ENCODE measurements at places on chromosomes 2 and 18. TPM values are rescaled to one million over a fixed set of nuclear protein-coding genes. Genes with fewer than 3 reads are reported as not detected.

DNA sequence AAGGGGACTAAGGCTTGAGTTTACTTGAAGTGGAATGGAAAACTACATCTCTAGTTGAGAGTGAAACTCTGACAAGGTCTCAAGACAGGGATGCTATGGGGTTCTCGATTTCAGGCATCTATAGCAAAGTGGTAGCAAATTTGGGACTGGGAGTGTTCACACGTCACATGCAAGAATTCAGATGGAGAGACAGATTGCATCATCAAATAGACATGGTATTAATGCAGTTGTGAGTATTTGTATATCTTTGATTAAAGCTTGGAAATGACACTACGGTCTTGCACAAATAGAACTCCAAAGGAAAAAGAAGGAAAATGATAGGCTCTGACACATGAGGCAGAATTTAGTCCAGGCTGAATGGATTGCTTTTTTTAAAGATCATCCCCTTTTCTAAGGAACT lies 1061.6 kb upstream of the FANCL start:
- H3K4me1 ChIP-seq: no peaks in the 10 kb centered on the region
- DNase-seq: no peak
- no peaks in the 10 kb centered on the region for H3K36me3 ChIP-seq
- no peaks in the 10 kb centered on the region for H3K27me3 ChIP-seq
- no peak overlapping the region for H3K4me3 ChIP-seq

DNA sequence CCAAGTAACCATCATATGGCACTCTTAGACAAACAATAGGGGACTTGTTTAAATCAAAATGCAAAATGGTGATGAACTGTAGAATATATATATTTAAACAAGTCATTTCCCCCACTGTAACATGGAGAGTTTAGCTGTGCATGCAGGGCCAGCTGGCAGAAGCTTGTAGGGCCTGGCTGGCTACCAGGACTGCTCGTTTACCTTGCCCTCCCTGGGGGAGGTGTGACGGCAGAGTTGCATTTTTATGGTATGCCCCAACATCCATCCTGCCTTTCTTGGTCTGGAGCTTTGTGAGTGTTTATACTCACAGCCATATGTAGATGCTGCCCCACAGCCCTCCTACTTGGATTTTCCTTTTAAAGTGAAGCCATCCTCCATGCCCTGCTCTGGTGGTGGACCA lies 101.7 kb upstream of the ZFP36L2 start:
- DNase-seq: peak; percentile 34
- H3K4me1 ChIP-seq: no peaks in the 10 kb centered on the region
- H3K4me3 ChIP-seq: no peak overlapping the region
- H3K36me3 ChIP-seq: no peaks in the 10 kb centered on the region
- H3K27ac ChIP-seq: no peak overlapping the region

- no peak overlapping the region for H3K4me3 ChIP-seq
- no peaks in the 10 kb centered on the region for H3K4me1 ChIP-seq
- DNase-seq: peak; percentile 66
- no peak overlapping the region for H3K27ac ChIP-seq
- H3K27me3 ChIP-seq: no peaks in the 10 kb centered on the region
Measured at GRCh38 chr18:44393406-44393805, 287.3 kb upstream of the SETBP1 start.

GRCh38 chr2:232800166-232800565 lies 23.8 kb upstream of the KCNJ13 start:
- H3K4me1 ChIP-seq: no peaks in the 10 kb centered on the region
- H3K27me3 ChIP-seq: no peaks in the 10 kb centered on the region
- peaks cover 12% of the 10 kb centered on the region for H3K36me3 ChIP-seq
- no peak for DNase-seq

GRCh38 chr2:64989126-64989981 lies at the start of gene SLC1A4:
Gene SLC1A4 (plus strand): TSS chr2:64989399. CDS start chr2:64989644, 245 bp downstream.
- peak; percentile 91 for DNase-seq
- peak within 1 kb of the TSS; percentile 97 for H3K27ac ChIP-seq
- peak within 1 kb of the TSS; percentile 87 for H3K4me3 ChIP-seq
- H3K27me3 ChIP-seq: no peaks in the 10 kb centered on the region

DNA sequence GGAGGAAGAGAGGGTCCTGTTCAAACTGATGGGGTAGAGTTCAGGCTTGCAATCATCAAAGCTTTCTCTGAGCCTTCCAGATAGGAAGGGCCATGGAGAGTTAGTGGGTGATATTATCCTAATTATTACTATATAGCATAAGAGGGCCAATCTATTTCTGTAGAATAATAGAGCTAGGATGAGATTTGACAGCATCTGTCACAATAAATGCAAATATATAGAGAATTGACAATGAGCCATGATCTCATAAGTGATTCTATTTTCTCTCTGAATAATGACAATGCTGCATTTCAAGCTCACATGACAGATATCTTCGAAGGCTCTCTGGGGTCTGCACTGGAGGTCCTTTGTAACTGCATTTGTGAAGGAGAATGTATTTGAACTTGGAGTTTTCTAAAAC lies 521.9 kb upstream of the CELF4 start:
- no peaks in the 10 kb centered on the region for H3K36me3 ChIP-seq
- H3K4me3 ChIP-seq: no peak overlapping the region
- no peaks in the 10 kb centered on the region for H3K4me1 ChIP-seq
- no peak overlapping the region for H3K27ac ChIP-seq
- no peak for DNase-seq

- H3K27ac ChIP-seq: no peak overlapping the region
- no peaks in the 10 kb centered on the region for H3K27me3 ChIP-seq
- DNase-seq: no peak
- H3K4me1 ChIP-seq: no peaks in the 10 kb centered on the region
- no peak overlapping the region for H3K4me3 ChIP-seq
- peaks cover 93% of the 10 kb centered on the region for H3K36me3 ChIP-seq
Measured at GRCh38 chr2:3460831-3461800, 58.2 kb downstream of the ADI1 start.

- no peak for DNase-seq
- H3K36me3 ChIP-seq: no peaks in the 10 kb centered on the region
- no peak overlapping the region for H3K27ac ChIP-seq
Measured at GRCh38 chr18:34838669-34839068, 128.6 kb downstream of the DTNA start.

DNA sequence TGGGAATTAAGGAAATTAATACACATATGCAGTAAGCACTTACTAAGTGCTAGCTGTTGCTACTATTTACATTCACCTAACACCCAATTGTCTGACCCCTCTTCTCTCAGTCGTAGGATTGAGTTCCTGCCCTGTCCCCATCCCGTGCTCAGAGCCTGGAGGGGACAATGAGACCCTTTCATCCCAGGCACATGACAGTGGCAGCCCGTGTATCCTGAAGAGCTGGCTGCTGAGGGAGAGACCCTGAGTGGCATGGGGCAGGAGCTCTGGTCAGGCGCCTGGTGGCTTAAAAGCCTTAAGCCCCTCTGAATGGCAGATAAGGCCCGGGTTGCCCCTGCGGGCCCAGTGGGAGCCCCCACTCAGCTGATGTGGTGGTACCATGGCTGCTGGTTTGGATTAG lies 99.0 kb downstream of the DYSF start:
- DNase-seq: no peak
- H3K27ac ChIP-seq: no peak overlapping the region
- no peaks in the 10 kb centered on the region for H3K36me3 ChIP-seq
- H3K4me3 ChIP-seq: no peak overlapping the region

DNA sequence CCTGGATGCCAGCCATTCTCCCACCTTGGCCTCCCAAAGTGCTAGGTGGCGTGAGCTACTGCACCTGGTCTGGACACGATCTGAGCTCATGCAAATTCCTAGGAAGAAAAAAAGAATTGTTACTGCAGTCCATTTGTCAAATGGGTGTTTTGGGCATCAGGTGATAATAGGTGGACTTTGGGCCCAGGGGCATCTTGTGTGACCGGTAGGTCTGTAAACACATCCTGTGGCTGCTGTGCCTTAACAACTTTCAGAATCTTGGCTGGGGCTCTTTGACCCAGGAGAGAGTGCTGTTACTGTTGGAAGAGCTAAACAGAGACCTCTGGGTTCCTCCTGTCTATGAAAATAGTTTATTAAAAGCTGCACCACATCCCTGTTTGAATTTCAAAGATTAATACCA lies 34.9 kb upstream of the TFCP2L1 start:
- no peak overlapping the region for H3K27ac ChIP-seq
- DNase-seq: peak; percentile 32
- H3K27me3 ChIP-seq: peaks cover 3% of the 10 kb centered on the region
- no peaks in the 10 kb centered on the region for H3K4me1 ChIP-seq

GRCh38 chr2:188285774-188286173 lies 5.9 kb upstream of the GULP1 start:
- H3K4me3 ChIP-seq: no peak overlapping the region
- no peak for DNase-seq
- no peaks in the 10 kb centered on the region for H3K36me3 ChIP-seq
- H3K27ac ChIP-seq: peak overlapping the region; percentile 87
- H3K27me3 ChIP-seq: no peaks in the 10 kb centered on the region
- peaks cover 29% of the 10 kb centered on the region for H3K4me1 ChIP-seq

DNA sequence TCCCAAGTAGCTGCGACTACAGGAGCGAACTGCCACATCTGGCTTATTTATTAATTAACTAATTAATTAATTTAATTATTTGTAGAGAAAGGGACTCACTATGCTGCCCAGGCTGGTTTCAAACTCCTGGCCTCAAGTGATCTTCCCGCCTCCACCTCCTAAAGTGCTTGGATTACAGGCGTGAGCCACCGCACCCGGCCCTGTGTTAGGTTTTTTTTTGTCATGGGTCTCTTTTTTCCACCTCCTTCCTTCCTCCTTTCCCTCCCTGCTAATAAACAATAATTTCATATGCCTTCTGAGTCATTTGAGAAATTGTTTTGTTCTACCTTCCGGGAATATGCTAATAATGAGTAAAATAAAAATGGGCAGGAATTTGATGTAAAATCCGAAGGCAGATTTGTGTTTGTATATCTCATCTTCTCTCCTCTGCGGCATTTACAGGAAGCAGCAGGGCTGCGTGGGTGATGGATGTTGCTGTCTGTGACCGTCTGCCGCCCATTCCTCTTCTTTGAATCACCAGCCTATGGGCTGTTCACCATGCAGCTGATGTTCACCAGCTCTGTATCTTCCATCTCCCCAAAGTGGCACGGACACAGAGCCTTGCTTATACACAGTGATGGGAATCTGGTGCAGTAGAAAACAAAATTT lies 89.9 kb downstream of the ACSL3 start:
- H3K27me3 ChIP-seq: no peaks in the 10 kb centered on the region
- no peak overlapping the region for H3K27ac ChIP-seq
- no peaks in the 10 kb centered on the region for H3K4me1 ChIP-seq

- no peaks in the 10 kb centered on the region for H3K27me3 ChIP-seq
- H3K36me3 ChIP-seq: no peaks in the 10 kb centered on the region
- H3K4me1 ChIP-seq: peaks cover 8% of the 10 kb centered on the region
- H3K27ac ChIP-seq: no peak overlapping the region
Measured at GRCh38 chr18:959854-960253, 55.2 kb downstream of the ADCYAP1 start.

GRCh38 chr2:236352761-236353593 lies 88.8 kb upstream of the ASB18 start:
- no peak overlapping the region for H3K27ac ChIP-seq
- no peaks in the 10 kb centered on the region for H3K27me3 ChIP-seq
- peak; percentile 40 for DNase-seq
- H3K4me1 ChIP-seq: no peaks in the 10 kb centered on the region
- no peaks in the 10 kb centered on the region for H3K36me3 ChIP-seq
- H3K4me3 ChIP-seq: no peak overlapping the region

The NT5DC4 gene
- not detected for total RNA-seq

The FAM110C gene
- total RNA-seq: 15.1 TPM

The CACNB4 gene
- total RNA-seq: under 0.01 TPM

The TSGA10 gene
- total RNA-seq: 10.6 TPM

The BOLL gene
- total RNA-seq: not detected

The POTEI gene
- not detected for total RNA-seq

The TTLL4 gene
- 8.8 TPM for total RNA-seq

The GALNT14 gene
- total RNA-seq: 11.6 TPM
